ENCODE measurements at places on chromosomes 3 and 15. TPM values are rescaled to one million over a fixed set of nuclear protein-coding genes. Genes with fewer than 3 reads are reported as not detected.

GRCh38 chr3:188197388-188197847, 43.5 kb downstream of the LPP start:
- no peak for DNase-seq

DNA sequence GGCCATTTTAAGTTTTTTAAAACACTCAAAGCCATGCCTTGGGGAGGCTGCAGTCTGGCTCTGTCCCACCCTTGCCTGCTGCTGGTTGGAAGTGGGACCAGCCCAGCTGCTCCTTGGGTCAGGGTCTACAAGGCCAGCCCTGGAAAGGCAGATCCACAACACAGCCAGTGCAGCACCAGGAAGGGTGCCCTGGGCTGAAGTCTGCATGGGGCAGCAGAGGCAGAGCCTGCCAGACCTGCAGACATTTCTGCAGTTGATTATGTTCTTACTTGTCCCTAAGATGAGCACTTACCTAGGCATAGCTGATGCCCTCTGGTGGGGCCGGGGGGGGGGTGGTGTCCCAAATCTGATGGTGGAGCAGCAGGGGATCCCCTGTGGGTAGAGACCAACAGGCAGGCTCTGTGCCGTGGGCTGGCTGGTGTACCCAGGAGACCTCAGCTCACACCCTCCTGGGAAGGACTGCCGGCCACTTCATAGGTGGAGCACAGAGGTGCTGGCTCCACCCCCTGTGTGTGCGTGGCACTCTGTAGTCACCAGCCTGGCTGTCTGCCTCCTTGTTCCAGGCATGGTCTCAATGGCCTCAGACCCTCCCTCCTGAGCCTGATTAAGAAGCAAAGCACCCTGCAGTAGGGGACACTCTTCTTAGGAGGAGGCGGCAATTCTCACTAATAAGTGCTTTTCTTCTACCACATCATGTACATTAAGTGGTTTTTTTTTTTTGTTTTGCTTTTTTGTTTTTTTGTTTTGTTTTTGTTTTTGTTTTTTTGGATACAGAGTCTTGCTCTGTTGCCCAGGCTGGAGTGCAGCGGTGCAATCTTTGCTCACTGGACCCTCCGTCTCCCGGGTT, 97.4 kb upstream of the KLF13 start:
- no peak for DNase-seq

- no peak for DNase-seq
Measured at GRCh38 chr3:79729096-79729495, 38.7 kb downstream of the ROBO1 start.

LYZL4 gene
- total RNA-seq, result not detected

DNA sequence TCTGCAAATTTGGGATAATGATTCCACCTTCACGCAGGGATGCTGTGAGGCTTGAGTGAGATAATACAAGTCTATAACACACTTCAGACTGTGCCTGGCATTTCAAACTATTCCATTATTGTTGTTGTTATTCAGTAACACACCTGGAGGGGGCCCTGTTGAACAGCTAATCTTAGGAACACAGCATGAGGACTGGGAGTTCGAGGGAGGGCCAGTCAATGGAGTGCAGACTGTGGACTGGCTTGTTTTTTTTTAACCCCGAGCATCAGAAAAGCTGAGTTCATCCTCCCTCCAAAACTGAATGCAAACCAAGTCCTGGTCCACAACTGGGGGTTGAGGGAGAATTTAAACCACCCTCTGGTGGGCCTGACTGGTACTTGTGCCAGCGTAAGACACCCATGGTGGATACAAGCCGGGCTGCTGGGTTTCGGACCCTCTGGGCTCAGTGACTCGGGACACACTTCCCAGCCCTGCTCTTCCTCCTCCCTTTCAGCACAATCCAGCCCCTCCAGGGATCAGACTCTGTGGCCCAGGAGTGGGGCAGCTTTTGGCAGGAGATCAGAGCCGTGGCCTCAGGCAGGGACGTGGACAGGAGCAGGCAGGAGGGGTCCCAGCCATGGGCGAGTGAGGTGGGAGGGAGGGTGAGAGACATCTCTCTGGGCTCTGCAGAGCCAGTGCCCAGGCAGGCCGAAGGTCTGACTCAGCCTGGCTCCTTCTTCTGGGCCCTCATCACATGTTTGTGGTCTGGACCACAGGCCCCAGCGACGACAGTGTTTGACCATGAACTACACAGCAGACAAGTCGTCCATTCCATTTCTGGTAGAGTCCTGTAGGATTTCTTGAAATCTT, 36.3 kb upstream of the MEX3B start:
- DNase-seq, result no peak

- no peak for DNase-seq
Measured at GRCh38 chr3:37590328-37591079, 271.2 kb upstream of the CTDSPL start.

- DNase-seq, result no peak
Measured at GRCh38 chr3:536417-536813, 339.9 kb downstream of the CHL1 start.

DNA sequence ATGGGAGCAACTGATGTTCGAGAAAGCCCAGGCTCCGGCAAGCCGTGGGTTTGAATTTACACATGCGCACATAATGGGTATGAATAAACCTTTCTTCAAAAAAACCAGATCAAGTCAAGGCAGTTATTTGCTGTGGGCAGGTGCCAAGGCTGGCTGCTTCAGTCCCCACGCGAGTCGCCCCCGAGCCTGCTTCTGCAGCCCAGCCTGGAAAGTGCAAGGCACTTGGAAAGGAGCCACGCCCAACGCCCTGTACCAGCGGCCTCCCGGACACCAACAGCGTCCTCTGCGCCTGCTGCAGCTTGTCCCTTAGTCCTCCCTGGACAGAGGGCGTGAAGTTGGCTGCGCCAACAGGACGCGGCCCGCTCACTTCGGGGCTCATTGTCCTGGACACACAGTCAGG, 68.9 kb downstream of the KLF15 start:
- DNase-seq, result no peak

GRCh38 chr15:71804226-71804625, 6.1 kb upstream of the NR2E3 start:
- DNase-seq, result no peak

GRIP2 gene
- total RNA-seq, result 0.34 TPM

DNA sequence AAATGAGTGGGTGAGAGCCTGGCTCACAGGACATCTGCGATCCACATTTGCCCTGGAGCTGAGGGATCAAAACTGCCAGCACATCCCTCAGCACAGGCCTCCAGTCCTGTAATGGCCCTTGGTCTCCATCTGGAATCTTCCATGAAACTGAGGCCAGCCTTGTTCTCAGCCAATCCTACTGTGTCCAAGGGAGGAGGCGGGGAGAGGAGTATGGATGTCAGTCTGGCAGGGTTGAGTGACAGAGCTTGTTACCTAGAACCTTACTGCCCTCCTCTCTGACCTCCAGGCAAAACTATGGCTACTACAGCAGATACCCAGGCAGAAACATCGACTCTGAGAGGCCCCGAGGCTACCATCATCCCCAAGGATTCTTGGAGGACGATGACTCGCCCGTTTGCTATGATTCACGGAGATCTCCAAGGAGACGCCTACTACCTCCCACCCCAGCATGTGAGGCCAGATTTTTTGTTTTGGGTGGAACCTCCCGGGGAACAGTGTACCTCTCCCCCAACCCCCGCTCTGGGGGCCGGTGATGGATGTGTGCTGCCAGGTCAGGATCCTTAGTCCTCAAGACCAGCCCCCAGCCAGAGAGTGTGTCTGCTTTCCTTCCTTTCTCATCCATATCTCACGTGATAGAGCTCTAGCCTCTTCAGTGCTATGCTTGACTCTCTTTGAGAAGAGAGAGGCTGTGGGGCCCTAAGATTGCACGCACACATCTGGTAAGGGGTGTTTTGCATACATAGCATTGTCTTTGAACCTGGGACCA, 41.3 kb downstream of the CHDH start:
- peak; percentile 8 for DNase-seq

DNA sequence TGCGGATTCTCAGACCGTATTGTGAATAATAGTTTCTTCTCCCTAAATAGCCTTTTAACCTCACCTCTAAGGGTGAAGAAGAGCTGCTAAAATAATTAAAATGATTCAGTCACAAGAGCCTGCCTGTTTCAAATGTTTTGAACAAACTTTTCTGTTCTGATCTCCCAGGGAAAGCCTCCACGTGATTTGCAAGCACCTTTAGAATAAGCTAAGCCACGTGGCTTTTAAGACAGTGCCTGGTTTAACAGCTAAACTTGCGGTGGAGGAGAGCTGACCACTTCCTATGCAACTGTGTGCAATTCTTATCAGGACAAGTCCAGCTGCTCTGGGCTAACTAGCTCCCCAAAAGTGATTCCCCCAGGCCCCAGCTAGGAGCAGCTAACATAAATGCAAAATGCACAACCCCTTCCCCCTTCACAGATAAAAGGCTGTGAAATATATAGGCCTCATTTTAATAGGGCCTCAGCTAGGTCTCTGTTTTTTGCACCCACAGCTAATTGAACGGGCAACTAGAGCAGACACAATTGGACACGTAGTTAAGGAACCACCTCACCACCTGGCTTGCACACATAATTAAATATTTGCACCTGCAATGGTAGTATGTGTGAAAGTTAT, 401.2 kb upstream of the NR2F2 start:
- DNase-seq, result no peak

GMPS gene
- total RNA-seq, result 119 TPM

DNA sequence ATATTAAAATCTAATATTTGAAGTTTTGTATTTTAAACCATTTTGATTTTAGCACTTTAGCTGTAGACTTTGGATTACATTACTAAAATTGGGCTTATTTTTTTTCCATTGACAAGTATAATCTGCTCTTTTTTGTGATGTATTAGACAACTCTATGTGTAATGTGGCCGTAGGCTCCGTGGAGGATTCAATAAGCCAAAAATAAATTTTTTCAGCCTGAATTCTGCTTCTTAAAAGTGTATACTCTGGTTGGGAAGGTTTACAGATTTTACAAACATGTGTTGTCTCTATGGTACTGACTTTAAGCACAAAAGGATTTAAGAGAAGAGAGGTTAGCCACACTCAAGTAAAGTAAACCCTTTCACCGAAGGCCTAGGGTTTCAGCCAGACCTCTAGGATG, 110.8 kb downstream of the PLCL2 start:
- DNase-seq, result no peak

ATP13A5 gene
- not detected for total RNA-seq

- DNase-seq, result no peak
Measured at GRCh38 chr3:9295007-9295406, 45.6 kb upstream of the SRGAP3 start.

IL16 gene
- total RNA-seq, result 0.81 TPM

DNA sequence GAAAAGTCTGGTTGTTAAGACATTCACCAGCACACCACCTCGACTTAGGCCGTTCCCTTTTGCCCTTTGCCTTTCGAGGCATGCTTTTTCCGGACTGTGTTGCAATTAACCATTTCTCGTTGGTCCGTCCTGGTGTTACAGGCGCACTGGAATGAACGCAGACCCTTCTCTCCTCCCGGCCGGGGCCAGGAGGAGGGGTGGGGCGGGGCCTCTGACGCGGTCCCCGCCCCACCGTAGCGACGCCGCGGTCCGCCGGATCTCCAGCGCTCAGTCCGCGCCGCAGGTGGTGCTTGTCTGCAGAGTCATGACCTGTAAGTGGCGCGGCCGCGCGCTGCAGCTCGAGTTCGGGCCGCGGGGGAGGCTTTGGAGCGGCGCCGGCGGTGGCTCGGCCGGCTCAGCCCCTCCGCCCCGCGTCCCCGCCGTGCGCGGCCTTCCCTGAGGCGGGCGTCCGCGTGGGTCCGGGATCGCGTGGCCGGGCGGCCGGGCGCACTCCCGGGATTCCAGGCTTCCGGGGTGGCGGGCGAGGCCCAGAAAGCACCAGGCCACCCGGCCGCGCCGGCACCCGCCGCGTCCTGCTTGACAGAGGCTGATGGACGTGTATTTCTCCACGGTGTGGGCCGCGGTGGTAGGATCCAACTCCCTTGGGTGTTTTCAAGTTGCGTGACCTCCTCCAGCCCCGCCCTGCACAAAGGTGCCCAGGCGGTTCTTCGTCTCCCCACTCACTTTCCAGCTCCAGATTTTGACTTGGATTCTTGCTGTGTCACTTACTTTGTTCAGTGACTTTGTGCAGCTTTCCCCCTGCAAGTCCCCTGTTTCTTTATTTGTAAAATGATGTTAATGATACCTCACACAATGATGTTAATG, at the start of gene NIT2:
Gene NIT2 (plus strand): TSS at position 270 of the 864 bp plus-strand sequence. CDS start 35 bp downstream, at position 305.
- DNase-seq, result peak; percentile 73

- no peak for DNase-seq
Measured at GRCh38 chr3:18666655-18667054, 241.5 kb upstream of the SATB1 start.

All from HCT116 (cell line).